ENCODE measurements at places on chromosomes 16 and 17.

DNA sequence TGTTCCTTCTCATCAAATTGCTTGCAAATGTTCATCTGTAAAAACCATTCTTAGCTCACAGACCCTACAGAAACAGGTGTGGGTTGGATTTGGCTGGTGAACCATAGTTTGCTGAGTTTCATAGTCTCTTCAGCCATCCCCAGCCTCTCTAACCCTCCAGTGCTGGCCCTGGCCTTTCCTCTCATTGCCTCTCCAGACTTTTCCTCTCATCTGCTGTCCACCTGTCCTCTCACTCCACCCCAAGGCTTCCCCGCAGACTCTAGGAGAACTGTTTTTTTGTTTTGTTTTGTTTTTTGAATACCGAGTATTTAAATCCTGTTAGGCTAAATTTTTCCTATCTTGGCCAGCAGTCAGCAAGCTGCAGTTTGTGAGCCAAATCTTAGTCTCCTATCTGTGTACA is 41.1 kb downstream of the MEOX1 start:
- no peak for DNase-seq

DNA sequence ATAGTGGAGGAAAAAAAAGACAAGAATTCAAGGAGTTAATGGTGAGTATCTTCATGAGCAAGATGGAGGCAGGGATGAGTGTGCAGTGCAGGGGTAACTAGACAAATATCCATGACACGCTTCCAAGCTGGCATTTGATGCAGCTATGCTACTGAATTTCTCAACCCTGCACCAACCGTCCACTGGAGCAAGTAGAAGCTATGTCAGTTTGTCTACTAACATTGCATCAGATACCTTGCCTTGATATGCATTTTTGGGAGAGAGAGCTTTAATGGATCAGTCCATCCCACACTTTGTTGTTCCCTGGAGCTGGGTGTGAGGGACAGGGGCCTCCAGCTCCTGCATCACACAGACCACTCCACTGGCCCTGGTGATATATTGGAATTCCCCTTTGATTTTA is 16.4 kb downstream of the CCL11 start:
- no peak for DNase-seq

GRCh38 chr16:67443265-67443664 is 12.3 kb downstream of the HSD11B2 start:
- DNase-seq: no peak

GRCh38 chr16:13070268-13070667 is 168.9 kb downstream of the SHISA9 start:
- DNase-seq: no peak

DNA sequence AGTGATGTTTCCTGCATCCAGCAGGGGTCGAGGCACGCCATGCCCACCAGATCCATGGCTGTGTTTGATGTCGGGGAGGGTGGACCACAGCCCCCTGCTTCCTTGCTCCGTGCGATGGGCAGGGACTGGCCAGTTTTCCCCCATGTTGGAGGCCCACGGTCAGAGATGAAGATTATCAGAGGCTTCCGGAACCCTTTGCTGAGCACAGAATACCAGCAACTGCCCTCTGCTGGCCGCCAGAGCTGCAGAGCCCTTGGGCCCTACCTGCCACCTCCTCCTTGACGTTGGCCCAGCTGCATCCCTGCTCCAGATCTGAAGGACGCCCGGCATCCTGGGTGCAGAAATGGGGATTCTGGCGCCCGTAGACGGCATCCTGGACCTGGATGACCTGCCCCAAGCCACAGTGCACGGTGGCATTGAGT is 23.7 kb upstream of the BCO1 start:
- no peak for DNase-seq

DNA sequence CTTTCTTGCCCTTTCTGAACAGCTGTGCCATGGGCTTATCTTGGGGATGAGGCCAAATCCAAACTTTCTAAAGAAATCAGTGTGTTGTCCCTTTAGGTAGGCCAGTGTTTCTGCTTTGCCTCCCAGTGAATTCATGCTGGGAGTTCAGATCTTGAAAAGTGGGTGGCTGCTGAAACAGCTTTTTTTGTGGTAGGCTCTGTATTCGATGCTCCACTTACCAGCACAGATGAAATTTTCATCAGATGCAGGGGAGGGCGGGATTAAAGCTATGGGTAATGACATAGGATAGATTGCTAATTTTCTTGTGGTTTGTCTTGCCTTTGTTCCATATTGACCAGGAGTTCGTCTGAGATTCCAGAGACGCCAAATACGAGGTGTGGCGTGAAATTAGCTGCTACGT is 2.8 kb downstream of the SOCS7 start:
- DNase-seq: no peak

DNA sequence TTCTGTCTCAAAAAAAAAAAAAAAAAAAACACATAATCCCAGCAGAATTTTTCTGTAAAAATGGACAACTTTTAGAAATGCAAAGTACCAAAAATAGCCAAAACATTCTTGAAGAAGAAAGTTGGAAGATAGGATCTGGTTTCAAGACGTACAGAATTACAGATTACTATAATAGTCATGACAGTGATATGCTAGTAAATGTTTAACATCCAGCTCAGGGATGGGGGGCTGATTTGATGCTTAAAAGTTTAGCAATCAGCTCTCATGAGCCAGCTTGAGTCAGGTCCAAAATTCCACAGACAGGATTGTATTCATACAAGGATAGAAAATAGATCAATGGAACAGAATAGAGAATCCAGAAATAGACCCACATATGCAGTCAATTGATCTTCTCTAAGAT is 100.5 kb downstream of the CYB561 start:
- DNase-seq: no peak

DNA sequence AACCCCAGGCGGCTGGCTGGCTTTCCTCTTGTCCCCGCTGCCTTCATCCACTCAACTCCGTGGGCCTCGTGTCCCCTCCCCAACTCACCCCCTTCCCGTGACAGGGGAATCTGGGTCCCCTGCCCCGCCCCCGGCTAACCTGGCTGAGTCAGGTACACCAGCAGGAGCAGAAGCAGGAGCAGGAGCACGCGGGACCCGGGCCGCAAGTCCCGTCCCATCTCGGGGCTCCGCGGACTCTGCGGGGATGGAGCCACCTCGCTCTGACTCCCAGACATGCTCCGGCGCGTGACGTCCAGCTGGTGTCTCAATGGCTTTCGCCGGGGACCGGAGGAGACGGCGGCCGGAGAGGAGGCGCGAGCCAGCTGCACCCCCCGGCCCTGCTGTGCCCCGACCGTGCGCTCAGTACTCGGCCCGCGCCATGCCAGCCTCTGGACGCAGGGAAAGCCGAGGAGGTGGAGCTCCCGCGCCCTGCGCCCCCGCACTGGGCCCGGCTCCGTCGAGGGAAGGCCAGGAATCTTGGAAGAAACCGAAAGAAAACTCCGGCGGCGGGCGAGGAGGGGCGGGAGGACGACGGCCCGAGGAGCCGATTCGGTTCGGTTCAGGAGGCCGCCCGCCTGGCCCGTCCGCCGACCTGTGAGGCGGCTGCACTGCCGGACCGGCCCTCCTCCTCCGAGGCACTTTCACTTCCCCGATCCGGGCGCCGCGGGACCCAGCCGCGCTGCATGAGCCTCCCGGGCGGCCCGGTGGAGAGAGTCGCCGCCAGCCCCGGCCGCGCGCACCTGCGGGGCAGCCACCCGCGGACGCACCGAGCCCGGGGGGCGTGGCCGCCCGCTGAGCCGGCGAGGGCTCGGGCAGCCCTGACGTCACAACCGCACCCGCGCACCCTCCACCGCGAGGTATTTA is at the start of the genes CXCL16 and ZMYND15:
CXCL16 (minus strand) TSS at position 807 of the 903 bp plus-strand sequence; CDS start at position 218, 589 bp downstream.
ZMYND15 (plus strand) TSS at position 712 of the 903 bp plus-strand sequence. CDS start 716 bp downstream, outside the sequence.
- no peak for DNase-seq

DNA sequence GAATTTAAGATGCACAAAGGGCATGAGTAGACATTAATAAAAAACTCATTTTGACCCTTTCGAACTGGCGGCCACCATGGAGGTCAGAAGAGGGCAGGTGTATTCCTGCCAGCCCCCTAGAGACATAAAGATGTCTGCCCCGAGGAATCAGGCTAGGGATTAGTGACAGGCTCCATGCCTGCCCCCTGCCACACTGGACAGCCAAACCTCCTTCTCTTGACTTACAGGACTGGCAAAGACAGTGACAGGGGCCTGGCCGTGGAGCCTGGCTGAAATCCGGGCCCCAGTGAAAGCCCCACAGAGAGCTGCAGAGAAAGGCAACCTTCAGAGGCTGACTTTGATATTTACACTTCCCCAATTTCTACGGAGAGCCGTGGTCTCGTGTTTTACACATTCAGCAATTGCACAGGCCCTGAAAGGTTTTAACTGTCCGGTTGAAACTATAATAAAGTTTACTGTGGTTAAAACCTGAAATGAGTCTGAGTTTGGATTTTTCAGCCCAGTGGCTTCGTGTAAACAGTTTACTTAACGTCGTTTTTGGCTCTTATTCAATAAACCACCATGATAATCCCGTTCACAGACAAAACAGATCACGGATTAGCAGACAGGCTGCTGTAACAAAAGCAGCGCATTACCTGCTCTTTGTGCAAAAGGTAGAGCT is 243.9 kb upstream of the MYOCD start:
- DNase-seq: no peak

DNA sequence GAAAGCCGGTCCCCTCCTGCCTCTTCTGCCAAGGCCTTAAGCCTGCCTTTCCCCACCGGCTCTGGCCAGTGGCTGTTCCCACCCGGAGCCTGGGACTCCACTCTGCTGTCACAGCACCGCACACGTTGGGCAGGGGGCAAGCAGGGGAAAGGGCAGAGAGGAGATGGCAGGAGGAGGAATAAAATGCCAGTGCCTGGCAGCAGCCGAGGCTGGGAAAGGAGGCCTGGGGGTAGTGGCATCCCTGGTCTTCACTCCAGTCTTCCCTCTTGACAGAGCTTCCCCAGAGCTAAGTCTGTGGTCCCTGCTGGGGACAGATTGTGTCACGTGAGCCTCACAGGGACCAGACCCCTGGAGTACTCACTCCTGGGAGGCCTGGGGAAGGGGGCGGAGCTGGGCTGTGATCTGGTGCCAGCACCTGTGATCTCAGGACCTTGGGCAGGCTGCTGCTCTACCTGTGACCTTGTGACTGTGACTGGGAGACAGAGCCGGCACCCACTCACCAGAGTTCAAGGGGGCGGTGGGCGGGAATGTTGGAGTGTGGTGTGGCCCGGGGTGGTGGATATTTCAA is 97.2 kb upstream of the GSE1 start:
- DNase-seq: no peak

- no peak for DNase-seq
Observed at GRCh38 chr16:46573008-46573833, 48.0 kb downstream of the SHCBP1 start.

- no peak for DNase-seq
Observed at GRCh38 chr16:23788685-23789084, 33.9 kb downstream of the CHP2 start.

GRCh38 chr17:5500589-5501391 is 14.4 kb downstream of the MIS12 start:
- peak; percentile 87 for DNase-seq

GRCh38 chr17:1179818-1180742 is at the start of gene ABR:
Gene ABR, minus strand, starts transcription at chr17:1179981. Its CDS starts 254 bp downstream, at chr17:1179727.
- no peak for DNase-seq

- DNase-seq: no peak
Observed at GRCh38 chr16:4085405-4085970, 30.8 kb downstream of the ADCY9 start.

DNA sequence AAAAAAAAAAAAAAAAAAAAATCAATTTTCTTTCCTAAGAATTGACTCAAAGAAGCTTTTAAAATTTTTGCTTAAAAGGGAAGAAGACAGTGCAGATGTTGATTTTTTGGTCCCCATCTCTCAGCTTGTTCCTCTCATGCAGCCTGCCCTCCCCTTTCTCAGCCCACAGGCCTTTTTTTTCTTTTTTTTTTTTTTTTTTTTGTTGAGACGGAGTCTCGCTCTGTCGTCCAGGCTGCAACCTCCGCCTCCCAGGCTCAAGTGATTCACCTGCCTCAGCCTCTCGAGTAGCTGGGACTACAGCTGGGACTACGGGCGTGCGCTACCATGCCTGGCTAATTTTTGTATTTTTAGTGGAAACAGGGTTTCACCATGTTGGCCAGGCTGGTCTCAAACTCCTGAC is 17.7 kb downstream of the YPEL2 start:
- DNase-seq: no peak

DNA sequence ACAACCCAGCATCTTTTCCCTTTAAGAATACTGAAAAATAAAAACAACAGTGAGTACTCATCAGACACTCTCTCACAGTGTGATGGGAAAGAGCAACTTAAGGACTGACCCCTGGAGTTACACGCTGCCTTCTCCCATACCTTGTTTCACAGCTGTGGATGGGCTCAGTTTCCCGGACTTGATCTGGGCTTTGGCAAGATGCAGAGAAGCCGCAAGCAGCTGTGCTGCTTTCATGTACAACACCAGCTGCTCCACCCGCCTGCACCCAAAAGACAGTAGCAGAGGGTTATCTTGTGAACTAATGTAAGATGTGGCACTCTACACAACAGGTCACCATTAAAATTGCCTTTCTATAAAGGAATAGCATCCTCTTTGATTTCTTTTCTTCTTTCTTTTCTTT is 32.7 kb upstream of the ALDH3A1 start:
- DNase-seq: no peak

GRCh38 chr17:60993497-60993896 is 315.8 kb downstream of the BCAS3 start:
- no peak for DNase-seq

- DNase-seq: no peak
Observed at GRCh38 chr17:78779850-78780249, 2.2 kb downstream of the CYTH1 start.

DNA sequence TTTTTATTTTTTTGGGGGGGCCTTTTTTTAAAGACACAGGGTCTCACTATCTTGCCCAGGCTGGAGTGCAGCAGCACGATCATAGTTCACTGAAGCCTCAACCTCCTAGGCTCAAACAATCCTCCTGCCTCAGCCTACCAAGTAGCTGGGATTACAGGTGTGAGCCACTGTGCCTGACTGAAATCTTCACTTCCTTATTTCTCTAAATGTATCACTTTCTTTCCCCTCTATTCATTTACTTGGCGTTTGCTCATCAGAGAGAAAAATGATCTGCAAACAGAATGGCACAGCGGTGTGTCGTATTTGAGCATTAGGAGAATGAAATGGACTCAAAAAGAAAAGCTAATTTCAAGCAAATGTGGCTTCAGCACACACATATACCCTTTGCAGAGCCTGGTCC is 44.3 kb upstream of the CDH5 start:
- no peak for DNase-seq

- DNase-seq: no peak
Observed at GRCh38 chr16:65737831-65738230, 616.0 kb upstream of the CDH11 start.

DNA sequence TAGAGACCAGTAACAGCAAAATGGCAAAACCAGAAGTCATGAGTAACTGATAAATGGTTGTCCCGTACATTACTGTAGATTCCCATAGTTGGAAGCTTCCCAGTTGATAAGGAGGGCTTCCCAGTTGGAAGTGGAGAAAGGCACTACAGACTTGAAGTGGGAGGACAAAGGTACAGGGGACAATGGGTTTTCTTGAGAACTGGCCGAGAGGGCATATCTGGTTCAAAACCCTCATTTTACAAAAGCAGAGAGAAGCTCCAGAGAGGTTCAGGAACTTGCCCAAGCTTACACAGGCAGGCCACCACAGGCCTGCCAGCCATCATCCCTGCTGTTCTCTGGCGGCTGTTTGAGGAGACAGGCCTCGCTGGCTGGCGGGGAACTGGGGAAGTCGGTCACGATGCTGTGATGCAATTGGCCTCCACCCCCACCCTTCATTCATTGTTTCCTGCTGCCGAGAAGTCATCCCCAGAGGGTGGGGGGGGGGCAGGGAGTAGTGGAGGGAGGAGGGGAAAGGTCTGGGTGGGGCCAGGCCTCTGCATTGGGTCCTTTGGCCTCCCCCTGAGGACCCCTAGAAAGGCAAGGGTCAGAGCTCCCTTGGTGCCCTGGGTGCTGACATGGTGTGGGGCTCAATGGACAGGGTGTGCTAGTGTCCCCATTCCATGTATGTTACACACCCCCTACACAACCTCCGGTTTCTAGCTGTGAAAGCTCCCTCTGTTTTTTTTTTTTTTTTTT is 3.0 kb downstream of the UBALD2 start:
- DNase-seq: no peak
